Skin of body (tissue), 3 donors: ENCODE measurements at places on chromosomes 5 and 9. TPM values are rescaled to one million over a fixed set of nuclear protein-coding genes. Genes with fewer than 3 reads are reported as not detected.
A peak's percentile ranks its signal among the peaks of the same experiment; 100 is the strongest.

DNA sequence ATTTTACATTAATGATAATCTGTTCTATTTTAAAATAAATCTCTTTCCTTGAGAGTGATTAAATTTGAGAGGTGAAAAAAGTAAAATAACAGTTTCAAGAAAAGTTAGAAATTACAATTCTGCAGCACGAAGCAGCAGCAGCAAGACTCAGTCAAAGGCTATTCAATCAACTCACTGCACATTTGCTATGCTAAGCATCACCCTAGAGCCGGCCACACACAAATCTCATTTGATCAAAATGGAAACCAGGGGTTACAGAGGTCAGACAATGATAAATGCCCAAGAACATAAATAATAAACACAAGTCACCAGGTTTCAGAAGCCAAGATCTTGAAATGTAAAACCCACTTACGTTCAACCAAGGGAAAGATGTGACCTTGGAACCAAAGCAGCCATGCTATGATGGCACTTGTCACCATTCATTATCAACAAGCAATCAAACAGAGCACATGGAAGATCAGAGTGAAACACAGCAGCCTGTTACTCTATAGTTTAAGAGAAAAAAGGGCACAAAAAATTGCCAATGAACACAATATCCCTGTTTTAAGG lies 136.0 kb downstream of the EPB41L4A start:
- DNase-seq = no peak

DNA sequence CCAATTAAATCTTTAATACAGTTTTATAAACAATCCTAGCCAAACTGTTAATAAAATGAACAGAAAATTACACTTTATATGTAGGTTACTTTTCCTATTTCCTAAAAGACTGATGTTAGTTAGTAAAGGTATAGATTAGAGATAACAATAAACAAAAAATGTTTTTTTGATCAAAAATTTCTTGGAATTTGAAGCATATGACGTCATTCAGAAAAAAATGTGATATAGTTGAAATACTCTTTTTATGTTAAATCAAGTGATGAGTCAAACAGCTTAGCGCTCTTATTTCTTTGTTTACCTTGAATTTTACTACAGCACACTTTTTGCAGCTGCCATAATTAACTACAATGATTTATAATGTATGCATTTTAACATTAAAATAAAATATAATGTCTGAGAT lies 195.8 kb downstream of the SLC12A2 start:
- DNase-seq = no peak

- DNase-seq = peak; percentile 14
Observed at GRCh38 chr9:134570711-134571325, 70.8 kb upstream of the COL5A1 start.

- DNase-seq = peak; percentile 47
Observed at GRCh38 chr9:96514800-96515158, 64.8 kb downstream of the HABP4 start.

DNA sequence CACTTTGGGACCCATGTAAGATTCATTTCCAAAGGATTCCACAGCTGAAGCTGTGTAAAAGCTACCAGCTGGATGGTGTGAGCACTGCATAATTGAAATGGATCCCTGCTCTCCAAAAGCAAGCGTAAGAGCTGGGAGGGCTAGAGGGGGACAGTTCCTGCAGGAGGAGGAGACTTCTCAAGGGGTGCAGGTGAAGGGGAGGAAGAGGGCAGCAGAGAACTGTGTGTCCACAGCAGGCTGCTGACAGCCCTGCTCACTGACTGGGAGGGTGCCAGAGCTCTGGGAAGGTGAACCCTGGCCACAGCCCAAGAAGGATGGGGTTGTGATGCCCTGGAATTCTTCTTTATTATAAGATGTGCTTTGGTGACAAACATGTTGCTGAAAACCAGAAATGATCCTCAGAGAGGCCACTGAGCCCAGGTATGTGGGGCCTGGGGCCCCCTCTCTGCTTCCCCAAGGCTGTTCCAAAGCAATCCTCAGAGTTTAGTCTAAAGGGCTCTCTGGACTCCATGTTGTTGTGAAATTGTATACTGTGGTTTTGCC lies 112.8 kb upstream of the SLC25A48 start:
- no peak for DNase-seq

- no peak for DNase-seq
Observed at GRCh38 chr5:10703676-10704075, 57.4 kb downstream of the DAP start.

DNA sequence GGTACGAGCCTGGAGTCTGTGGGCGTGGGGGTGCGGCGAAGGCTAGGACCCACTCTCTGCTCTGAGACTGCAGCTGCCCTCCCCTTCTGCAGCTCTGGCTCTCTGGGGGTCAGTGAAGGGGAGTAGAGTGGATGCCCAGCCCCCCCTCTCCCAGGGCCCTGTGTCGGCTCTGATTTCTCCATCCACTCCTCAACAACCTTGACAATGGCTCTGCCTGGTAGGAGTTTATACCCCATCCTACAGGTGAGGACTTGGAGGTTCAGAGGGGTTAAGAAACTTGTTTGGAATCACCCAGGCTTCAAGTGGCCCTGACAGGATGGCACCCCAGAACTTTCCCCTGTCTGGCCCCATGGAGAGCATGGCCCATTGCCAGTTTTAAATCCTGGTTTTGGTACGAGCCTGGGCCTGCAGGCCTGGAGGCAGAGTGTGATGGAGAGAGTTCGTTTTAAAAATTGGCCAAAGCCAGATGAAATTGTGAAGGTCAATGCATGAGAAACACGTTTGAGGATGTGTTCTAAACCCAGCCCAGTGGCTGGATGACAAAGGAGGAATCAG lies 22.3 kb downstream of the NCS1 start:
- no peak for DNase-seq

DNA sequence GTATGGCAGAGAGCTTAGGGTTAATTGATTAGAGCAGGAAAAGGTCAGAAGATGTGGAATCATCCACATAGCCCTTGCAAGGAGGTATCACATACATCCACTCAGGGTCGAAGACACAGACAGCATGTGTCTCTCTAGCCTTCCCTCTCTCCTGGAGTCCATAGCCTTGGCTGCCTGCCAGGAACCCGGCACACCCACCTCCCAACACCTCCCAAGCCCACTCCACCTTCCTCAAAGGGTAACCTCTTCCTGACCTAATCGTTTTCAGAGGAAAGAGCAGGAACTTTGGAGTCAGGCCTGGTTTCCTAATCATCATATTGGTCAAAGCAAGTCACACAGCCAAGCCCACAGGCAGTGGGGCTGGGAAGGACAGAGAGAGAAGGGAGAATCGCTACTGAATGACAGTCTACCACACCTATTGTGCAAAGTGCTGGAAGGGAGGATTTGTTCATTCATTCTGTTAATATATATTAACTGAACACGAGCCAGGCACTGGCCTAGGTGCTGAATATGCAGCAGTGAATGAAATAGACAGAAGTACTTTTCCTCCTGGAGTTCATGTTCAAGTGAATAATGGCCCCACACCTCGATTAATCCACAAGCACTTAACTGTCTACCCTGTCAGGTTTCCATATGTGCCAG lies 107.8 kb downstream of the KCNIP1 start:
- no peak for DNase-seq

DNA sequence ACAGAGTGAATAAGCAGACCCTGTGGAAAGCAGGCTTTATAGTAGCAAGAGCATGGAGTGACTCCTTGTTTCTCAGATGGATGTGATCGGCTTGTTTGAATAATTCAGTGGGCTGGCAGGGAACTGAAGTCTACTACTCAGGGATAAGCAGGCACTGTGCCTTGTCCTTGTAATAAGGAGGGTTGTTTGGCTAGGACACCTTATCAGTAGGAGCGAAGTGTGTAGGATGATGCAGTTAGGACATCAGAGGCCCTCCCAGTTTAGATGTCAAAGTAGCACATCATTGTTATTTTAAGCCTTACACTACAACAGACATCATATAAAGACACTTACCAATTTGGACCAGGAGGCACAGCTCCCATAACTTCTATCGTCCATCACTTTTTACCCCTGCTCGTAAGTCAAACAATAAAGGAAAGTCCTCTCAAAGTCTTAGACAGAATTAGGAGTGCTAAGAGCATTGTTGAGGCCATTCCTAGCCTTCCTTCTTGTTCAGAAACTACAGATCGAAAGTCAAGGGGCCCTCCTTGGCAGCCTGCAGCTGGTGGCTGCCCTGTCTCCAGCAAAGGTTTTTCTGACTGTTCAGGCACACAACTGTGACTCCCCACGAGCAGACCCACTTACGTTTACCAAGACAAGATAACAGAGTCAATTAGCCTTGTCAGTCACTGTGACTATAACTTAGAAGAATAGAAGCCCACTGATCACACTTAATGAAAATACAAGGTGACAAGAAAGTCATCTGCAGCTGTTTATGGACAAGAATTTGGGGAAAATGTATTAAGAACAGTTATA lies 218.6 kb downstream of the SNX18 start:
- no peak for DNase-seq

DNA sequence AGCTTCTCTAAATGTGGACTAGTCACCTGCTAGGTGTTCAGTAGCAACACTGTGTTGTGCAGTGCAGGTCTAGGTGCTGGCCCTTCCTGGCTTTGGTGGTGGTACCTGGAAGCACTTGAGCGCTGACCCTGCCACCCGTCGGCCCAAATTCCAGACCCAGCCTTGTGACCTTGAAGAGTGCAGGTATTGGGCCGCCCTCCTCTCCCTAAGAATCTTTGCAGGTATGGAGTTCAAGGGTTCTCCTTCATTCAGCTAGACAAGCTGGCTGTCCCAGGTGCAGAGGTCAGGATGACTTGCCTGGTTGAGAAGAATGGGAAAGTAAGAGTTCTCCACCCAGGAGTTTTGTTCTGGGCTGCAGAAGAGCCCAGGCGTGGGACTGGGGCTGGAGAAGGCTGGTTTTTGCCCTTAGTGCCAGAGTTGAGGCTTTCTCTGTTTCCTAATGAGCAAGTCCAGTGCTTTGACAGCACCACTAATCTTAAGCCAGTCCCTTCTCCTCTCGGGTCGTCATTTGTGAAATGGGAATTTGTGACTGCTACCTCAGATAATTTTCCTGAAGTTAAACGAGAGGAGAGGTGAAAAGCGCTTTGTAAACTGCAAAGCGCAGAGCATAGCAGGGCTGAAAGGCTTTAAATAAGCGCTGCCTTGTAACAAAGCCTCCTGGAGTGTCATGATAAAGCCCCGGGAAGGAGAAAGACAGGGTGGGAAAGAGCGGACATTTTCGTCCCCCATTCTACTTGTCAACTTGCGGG lies 4.0 kb downstream of the FOXE1 start:
- DNase-seq = no peak

GRCh38 chr9:8883321-8883720 lies 1083.7 kb upstream of the DMAC1 start:
- DNase-seq = no peak

DNA sequence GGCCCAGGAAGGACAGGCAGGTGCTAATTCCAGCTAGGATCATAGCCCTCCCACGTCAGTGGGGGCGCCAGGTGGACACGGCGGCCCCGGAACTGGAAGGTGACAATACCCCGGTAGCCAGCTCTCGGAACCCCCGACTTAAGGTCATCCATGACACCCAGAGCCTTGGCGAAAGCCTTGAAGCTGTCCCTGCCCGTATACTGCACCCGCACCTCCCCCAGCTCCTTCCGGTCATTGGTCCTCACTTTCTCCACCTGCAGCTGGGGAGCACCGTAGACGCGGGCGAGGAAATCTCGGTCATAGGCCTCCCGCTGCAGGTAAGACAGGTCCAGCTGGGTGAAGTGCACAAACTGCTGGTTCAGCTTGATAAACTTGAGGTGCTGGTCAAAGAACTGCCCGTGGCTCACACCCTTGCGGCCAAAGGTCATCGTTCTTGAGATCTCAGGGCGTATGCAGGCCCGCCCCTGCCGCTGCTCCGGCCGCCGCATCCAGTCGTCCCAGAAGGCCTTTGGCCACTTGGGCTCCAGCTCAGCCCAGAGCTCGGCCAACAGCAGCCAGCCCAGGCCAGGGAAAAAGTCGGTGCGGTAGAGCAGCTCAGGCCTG lies 10.9 kb downstream of the MGAT1 start:
- DNase-seq = no peak

DNA sequence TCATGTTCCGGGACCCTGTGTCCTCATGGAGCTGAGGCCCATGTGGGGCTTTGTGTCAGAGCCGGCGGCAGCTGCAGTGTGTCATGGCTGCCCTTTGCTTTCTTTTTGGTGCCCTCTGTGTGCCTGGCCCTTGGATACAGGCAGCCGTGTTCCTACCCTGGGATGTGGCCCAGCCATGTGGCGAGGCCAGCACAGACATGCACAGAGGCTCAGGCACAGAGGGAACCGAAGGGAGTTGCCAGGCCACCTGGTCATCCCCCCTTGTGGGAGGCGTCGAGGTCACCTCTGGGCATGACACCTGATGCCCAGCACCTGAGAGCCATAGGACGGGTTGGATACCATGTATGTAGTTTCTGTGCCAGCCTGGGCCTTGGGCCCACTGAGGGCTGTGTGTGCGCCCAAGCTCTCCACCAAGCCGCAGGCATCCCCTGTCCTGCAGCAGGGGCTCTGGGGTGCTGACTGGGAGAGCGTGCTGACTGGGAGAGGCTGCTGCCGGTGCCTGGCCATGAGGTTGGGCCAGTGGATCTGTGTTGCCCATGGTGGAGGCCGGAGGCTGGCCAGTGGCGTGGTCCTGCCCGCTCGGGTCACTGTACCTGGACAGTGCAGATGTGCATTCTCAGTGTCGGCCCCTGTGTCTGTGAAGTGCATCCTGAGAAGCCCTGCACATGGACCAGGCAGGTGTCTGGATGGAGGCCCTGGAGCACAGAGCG lies 4.8 kb downstream of the NKD2 start:
- no peak for DNase-seq

DNA sequence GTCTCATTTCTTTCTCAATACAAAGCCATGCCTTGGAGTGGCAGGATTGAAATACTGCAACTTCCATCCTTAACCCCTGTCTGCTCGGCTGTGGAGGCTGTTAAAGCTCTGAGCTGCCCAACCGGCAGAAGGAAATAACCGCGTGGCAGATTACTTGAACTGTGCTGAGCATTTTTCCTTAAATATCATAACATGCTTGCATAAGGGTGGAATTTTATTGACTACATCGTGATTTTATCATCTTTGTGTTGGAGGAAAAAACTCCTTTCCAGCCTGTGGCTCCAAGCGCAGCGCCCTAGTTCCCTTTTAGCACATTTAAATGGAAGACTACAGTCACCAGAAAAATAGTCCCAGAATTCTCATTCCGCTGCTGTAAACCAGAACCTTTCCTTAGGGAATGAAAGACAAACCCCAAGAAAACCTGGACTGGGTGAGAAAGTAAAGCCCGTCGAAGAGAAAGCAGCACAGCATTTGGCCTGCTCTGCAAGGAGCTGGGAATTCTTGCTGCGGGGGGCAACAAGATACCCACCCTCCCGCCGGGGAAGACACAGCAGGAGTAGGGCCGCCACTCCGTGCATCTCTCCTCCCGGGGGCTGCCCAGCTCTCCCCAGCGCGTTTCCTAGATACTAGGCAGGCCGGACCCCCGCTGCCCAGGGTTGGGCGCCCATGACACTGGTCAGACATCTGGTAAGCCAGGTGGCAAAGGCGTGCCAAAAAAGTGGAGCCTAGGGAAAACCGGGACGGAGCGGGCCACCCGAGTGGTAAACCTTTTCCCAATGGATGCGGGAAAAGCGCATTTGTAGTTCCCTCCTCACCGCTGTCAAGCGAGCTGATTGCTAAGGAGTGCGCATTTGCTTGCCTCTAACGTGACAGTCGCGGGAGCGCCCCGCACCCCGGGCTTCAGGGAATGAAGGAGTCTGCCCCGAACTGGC lies 1.3 kb downstream of the SHC3 start:
- no peak for DNase-seq

- DNase-seq = no peak
Observed at GRCh38 chr5:41127967-41128690, 57.0 kb upstream of the MROH2B start.

GABRA6 gene
- not detected for total RNA-seq

SPAG8 gene
- 1.2 TPM for total RNA-seq

PAEP gene
- total RNA-seq = not detected

GADD45G gene
- 8.3 TPM for total RNA-seq

ZFP2 gene
- 1.9 TPM for total RNA-seq

GRIN1 gene
- total RNA-seq = 0.89 TPM

IL13 gene
- total RNA-seq = 0.10 TPM

MUSK gene
- 1.1 TPM for total RNA-seq

PITX1 gene
- total RNA-seq = 1.1 TPM

RORB gene
- total RNA-seq = 0.39 TPM
